ENCODE measurements at places on chromosomes 6 and 20.

DNA sequence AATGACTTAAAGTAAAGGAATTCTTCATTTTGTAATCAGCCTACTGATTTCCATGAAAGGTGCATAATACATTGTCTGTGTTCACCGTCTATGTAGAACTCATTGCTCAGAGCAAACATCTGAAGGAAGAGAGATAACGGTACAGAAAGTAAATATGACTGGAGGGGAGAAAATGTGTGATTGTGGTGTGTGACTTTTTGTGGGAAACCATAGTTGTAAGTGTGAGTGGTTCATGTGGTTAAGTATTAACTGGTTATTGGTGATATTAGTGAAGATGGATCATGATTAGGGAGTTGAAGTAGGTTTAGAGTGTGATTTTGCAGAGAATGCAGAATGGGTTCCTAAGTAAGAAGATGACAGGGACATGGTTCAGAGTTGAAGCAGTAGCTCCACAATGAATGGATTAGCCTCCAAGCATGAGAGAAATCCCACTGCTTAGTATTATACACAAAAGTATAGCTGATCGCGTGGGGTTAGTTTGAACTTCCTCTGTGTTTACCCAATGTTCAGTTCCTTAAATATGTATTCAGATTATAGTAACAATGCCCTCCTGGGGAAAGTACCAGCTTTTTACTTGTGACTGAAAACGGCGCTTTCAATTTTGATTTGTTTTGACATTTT lies 368.9 kb downstream of the UTRN start:
- no peak for DNase-seq

- no peak for DNase-seq
Observed at GRCh38 chr6:159557031-159557430, 136.0 kb downstream of the SOD2 start.

DNA sequence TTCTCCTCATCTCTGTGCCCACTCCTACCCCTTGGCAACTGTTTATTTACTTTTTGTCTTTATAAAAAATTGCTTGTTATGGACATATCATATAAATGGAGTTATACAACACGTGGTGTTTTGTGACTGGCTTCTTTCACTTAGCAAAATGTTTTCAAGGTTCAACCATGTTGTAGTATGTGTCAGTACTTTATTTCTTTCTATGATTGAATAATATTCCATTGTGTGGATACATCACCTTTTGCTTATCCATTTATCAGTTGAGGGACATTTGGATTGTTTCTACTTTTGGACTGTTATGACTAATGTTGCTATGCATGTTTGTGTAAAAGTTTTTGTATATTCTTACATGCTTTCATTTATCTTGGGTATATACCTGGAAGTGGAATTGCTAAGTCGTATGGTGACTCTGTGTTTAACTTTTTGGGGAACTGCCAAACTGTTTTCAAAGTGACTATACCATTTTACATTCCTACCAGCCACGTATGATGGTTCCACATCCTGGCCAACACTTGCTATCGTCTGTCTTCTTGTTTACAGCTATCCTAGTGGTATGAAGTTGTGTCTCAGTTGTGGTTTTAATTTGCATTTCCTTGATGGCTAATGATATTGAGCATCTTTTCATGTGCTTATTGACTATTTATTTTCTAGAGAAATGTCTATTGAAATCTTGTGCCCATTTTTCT lies 84.4 kb downstream of the SLX4IP start:
- no peak for DNase-seq

GRCh38 chr20:47326658-47327268 lies 29.7 kb downstream of the ZMYND8 start:
- DNase-seq = no peak

- no peak for DNase-seq
Observed at GRCh38 chr6:7541175-7542064, at the start of gene DSP. Gene DSP, plus strand, starts transcription at chr6:7541671. Its CDS starts 245 bp downstream, at chr6:7541916.

All from activated T-helper 1 cell treated with Interleukin-2 at 50 U/mL for 16 hours (primary cell).